ENCODE measurements at places on chromosomes 4 and X. TPM values are rescaled to one million over a fixed set of nuclear protein-coding genes. Genes with fewer than 3 reads are reported as not detected.

DNA sequence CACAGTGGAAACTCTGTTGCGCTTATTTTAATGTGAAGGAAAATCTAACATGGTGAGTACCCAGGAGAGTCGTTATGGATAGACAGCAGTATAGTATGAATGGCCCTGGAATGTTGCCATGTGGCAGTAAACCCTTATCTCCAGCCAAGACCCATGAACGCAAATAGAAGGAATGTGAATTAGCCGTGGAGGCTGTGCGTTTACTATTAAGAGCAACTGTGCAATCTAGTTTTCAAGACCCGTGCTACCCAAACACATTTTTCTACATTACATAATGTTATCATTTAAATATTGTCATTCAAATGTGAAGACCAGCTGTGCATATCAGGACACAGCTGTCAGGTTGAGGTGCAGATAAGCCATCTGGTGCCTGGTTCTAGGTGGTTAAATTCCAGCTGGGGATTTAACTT is 13.3 kb upstream of the AGA start:
- no peak for DNase-seq

Gene SERPINA7
- not detected for polyA plus RNA-seq

DNA sequence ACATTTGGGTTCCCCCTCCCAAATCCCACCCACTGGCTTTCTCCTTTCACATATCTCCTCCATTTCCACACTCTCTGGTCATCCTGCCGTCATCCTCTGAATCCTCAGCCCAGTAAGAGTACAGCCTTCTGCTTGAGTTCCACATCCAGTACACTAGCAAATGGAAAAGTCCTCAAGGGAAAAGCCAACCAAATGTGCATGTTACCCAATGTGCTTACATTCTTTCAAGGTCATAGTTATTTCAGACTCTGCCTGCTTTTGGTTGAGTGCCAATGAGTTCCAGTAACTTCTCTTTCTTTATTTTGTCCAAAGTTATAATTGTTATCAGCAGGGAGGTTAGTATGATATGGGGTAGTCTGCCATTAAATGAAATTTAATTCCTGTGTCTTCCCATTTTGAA is 78.1 kb downstream of the SRPX start:
- peak; percentile 10 for DNase-seq

Gene ZNF518B
- polyA plus RNA-seq: 26.9 TPM

DNA sequence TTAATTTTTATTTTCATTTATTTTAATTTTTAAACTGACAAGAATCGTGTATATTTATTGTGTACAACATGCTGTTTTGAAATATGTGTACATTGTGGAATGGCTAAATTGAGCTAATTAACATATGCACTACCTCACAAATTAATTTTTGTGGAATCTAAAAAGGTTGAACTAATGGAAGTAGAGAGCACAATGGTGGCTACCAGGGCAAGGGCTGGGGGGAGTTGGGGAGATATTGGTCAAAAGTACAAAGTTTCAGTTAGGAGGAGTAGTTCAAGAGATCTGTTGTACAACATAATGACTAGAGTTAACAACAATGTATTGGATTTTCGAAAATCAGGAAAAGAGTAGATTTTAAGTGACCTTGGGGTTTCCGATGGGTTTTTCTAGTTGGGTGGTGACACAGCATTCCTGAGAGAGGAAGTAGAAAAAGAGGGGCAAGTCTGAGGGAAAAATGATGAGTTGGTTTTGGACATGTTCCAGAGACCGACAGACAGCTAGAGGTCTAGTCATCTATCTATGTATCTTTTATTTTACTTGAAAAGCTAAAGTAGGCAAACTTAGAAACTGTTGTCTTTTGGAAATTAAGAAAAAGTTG is 23.2 kb downstream of the APOO start:
- DNase-seq: no peak

DNA sequence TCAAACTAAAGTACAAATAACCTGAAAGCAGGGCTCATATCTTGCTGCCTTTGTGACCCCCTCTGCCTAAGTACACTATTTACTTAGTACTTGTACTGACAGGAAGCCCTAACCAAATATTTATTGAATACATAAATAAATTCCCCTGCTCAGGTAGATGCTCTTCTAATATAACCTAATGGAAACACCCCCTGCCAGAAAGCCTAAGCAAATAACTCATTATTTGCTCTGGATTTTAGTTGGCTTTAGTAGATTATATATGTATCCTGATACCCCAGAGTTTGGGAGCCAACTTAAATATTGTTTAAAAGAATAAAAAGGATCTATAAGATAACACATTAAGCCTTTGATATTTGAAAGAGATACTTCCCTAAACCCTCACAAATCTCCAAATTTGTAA is 318.2 kb downstream of the PPP1R2C start:
- no peak for DNase-seq

Gene TMEM150C
- 17.4 TPM for polyA plus RNA-seq

GRCh38 chr4:174278467-174278866 is 5.0 kb downstream of the FBXO8 start:
- no peak for DNase-seq

Gene CENPVL2
- not detected for polyA plus RNA-seq

DNA sequence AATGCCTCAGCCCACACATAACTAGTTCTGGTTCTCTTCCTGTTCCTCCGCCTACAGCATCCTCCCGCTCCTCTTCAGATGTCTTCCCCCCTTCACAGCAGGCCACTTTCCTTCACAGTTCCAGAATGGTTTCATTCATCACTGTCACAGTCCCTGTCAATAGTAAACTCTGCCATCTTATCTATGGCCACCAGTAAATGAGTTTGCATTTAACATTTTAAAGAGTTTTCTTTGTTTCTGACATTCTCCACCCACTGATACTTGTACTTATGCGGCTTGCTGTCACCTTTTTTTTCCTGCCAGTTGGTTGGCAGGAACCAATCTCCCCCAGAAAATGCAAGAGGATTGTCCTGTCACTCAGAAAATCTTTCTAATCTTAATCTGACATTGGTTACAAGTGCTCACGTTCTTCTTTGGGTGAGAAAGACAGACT is 114.1 kb downstream of the GLUD2 start:
- DNase-seq: no peak

- no peak for DNase-seq
These were observed 76.7 kb upstream of the NDST3 start for GRCh38 chr4:117957571-117957970.

Gene PPP4R3C
- not detected for polyA plus RNA-seq

- no peak for DNase-seq
These were observed 36.5 kb downstream of the TBC1D9 start for GRCh38 chr4:140719686-140720085.

Gene EDNRA
- polyA plus RNA-seq: 108 TPM

Gene PROM1
- polyA plus RNA-seq: 30.7 TPM

GRCh38 chr4:113758372-113758771 is 3.2 kb downstream of the CAMK2D start:
- no peak for DNase-seq

GRCh38 chr4:145825255-145825654 is 113.4 kb downstream of the ZNF827 start:
- DNase-seq: no peak

Gene USP26
- polyA plus RNA-seq: 0.04 TPM

DNA sequence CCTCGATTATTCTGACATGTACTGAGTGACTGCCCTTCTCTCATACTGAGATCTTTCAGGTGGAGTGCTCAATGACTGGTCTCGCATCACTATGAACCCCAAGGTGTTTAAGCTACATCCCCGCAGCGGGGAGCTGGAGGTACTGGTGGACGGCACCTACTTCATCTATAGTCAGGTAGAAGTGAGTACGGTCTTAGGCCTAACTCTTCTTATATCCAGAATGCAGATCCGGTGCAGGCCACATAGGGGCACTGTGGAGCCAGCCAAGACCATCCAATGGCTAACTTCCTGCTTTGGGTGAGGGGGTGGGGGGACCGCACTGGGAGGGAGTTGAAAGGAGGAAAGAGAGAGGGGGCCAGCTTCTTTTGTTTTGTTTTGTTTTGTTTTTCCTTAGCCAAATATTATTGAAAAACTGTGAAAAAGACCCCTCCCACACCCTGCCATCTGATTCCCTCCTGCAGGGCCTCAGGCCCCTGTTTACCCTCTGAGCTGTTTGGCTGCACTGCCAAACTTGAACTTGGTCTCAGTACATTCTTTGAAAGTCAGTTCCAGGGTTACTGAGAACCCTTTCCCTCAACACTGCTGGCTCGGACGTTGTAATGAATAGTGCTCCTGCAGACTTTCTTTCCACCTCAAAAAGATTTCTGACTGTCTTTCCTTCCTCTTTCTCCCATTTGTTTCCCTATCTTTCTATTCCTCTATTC is 16.2 kb downstream of the AWAT2 start:
- no peak for DNase-seq

Gene ZCCHC12
- 0.93 TPM for polyA plus RNA-seq

- no peak for DNase-seq
These were observed 423.6 kb downstream of the ANKRD50 start for GRCh38 chr4:124288706-124289486.

- no peak for DNase-seq
These were observed 10.2 kb downstream of the HGFAC start for GRCh38 chr4:3451956-3452355.

DNA sequence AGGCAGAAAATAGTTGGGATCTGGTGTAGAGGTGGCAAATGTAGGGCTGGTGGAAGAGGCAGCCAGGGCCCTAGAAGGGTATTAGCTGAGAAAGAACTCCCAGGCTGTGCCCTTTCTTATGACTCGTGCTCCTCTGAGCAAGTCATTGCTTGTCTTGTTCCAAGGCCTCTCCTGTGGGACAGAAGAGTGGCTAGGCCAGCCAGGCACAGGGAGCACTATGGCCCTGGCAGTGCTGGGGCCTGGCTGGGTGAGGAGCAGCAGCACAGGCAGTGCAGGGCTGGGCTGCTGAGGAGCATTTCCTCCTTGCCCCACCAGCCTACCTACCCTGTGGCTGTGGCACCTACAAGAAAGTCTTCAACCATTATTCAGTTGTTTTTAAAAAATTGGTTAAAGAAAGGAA is 298.5 kb upstream of the NR3C2 start:
- no peak for DNase-seq

Gene SLC38A5
- 33.5 TPM for polyA plus RNA-seq

GRCh38 chr4:186727169-186727976 is 3.7 kb upstream of the FAT1 start:
- DNase-seq: no peak

- DNase-seq: no peak
These were observed 238.5 kb downstream of the EVC2 start for GRCh38 chr4:5469861-5470260.

GRCh38 chr4:4423706-4424498 is 37.0 kb downstream of the NSG1 start:
- no peak for DNase-seq

DNA sequence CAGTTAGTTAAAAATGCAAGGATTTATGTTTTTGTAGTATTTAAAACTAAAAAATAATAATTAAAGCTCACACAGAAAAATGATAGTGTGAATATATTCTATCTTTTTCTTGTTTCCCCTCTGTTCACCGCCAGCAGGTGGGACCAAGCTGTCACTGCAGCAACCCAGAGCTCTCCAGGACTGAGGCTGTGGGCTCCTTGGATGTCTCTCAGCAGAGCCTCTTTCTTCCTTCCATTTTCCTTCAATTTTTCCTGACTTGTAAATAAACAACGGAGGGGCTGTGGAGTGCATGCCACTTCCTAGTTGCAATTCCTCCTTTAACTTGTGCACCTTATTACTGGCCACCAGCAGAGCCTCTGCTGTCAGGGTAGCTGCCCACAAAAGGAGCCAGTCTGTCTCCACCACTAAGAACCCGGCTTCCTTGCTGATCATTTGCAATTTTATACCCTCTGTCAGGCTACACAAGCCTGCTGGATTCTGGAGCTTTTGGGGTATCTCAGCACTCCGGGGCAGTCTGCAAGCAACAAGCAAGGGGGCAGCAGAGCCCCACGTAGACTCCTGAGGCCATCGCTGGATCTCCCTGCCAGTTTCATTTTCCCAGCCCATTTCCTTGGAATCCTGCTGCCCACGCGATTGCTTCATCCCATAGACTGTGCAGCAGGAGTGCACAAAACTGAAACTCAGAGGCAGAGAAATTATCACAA is 1467.4 kb downstream of the C4orf33 start:
- peak; percentile 72 for DNase-seq

- no peak for DNase-seq
These were observed 153.2 kb downstream of the GALNTL6 start for GRCh38 chr4:171966356-171966755.

Gene KIAA1210
- 1.8 TPM for polyA plus RNA-seq

- DNase-seq: peak; percentile 51
These were observed 24.9 kb downstream of the ALPK1 start for GRCh38 chr4:112321776-112322684.

Gene GRIA3
- polyA plus RNA-seq: 2.3 TPM

DNA sequence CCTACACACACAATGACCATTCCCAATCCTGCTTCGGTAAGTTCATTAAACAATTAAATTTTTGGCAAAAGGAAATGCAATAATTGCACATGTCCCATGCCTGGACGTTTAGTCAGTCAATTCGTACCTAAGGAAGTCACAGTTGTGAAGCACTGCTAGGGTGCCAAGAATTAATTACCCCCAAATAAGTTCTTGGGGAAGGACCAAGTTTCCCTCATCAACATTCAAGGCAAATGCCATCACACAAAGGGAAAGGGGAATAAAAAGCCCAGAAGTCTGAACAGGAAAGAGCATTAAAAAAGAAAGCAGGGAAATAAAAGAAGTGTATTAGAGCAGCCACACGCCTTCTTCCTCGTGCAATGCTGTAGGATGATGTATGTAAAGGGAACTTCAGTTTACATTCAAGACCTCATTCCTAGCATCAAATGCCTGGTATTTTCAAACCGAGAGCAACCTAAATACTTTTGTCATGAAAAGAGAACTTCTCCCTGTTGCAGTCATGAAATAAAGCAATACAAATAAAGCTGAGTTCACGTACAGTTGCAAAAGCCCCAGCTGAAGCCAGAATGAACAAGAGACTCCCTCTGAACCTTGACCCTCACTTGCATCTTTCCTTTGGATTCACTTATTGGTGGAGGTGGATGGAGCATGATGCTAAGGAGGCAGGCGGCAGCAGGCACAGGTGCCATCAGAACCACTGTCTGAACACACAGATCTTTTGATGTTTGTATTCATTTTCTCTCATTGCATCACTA is 124.0 kb upstream of the PPARGC1A start:
- no peak for DNase-seq
